ENCODE measurements at places on chromosomes 3 and 15.

GRCh38 chr3:8709801-8710507, 23.6 kb upstream of the CAV3 start:
- DNase-seq: no peak

DNA sequence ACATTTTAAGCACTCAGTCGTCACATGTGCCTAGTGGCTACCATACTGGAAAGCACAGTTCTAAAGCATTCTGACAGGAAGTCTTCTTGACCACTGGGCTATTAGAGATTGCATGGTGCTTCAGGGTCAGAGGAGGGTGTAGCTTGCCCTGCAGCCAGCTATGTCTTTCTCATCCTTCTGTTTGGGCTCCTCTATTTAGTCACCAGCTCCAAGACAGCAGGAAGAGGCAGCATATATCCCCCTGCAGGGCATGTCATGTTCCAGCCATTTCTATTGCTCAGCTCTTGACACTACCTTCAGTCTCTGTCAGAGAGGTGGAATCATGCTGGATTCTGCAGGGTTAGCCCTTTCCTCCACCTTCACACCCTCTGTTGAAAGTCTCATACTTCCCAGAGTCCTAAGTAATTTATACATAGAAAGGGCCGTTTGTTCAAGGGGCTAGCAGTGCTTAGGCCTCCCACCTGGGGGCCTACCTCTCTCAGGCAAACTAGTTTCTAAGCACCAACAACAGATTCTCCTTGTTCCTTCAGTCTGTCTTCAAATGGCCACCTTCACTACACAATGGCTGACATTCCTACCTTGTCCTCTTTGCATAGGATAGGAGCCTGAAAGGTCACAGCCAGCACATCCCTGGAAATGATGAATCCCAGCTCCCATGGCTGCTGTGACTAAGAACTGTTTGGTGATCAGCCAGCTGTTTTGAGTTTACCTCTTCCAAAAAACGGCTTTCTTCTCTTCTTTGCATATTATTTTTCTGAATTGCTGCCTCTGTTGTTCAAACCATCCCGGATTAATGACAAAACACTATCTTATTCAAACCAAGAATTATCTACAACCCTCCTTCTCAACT, 115.7 kb upstream of the BFSP2 start:
- DNase-seq: no peak

GRCh38 chr3:67704322-67704721, 49.9 kb upstream of the SUCLG2 start:
- DNase-seq: peak; percentile 4

DNA sequence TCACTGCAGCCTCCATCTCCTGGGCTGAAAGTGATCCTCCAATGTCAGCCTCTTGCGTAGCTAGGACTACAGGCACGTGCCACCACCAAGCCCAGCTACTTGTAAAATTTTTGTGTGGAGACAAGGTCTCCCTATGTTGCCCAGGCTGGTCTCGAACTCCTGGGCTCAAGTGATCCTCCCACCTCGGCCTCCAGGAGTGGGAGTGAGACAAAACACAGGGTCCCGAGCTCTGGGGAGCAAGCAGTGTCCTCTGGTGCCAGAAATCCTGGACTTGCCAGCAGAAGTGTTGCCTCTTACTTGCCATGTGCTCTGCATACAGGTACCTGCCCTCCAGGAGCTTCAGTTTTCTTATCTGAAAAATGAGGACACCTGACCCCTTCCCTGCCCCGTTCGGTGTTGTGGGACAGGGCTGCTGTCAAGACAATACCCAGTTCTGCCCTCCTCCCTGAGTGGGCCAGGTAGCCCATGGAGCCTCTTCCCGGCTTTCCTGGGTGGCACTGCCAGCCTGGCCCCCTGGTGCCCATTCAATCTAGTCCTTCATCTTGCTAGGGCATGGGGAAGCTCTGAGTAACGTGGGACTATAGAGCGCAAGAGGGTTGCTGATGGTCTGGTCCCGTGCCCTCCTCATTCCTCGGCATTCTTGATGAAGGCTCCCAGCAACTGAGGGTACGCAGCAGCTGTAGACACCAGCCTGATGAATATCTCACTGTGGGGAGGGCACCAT, 164.6 kb downstream of the GOLGA6L4 start:
- DNase-seq: no peak

GRCh38 chr3:142484912-142485435, 37.1 kb upstream of the XRN1 start:
- DNase-seq: no peak

GRCh38 chr15:40959331-40960141, 6.3 kb downstream of the CHAC1 start:
- no peak for DNase-seq

DNA sequence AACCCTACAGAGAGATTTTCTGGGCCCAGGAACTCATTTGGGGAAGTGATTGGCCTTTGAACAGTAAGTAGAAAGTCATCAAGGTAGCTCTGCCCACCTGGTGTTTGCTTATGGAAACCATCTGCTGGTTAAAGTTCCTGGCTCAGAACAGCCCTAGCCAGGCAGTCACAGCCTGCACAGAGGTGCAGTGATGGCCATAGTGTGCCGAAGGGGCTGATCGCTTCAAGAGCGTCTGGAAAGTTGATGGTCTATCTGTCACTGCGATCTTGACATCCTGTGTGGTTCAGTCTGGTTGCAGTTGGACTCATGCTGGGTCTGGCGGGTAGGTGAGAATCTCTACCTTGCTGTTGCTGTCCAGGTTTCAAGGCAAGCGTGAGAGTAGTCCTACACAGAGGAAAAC, 151.6 kb downstream of the SLCO3A1 start:
- no peak for DNase-seq

- DNase-seq: no peak
Observed at GRCh38 chr15:50823281-50823680, 57.8 kb upstream of the SPPL2A start.

GRCh38 chr3:171177056-171177455, 150.5 kb upstream of the SLC2A2 start:
- DNase-seq: no peak

GRCh38 chr3:185313693-185314246, 49.2 kb upstream of the MAP3K13 start:
- no peak for DNase-seq

GRCh38 chr3:65348398-65348995, 660.7 kb upstream of the ADAMTS9 start:
- no peak for DNase-seq

- no peak for DNase-seq
Observed at GRCh38 chr15:90087454-90088154, 14.7 kb downstream of the IDH2 start.

DNA sequence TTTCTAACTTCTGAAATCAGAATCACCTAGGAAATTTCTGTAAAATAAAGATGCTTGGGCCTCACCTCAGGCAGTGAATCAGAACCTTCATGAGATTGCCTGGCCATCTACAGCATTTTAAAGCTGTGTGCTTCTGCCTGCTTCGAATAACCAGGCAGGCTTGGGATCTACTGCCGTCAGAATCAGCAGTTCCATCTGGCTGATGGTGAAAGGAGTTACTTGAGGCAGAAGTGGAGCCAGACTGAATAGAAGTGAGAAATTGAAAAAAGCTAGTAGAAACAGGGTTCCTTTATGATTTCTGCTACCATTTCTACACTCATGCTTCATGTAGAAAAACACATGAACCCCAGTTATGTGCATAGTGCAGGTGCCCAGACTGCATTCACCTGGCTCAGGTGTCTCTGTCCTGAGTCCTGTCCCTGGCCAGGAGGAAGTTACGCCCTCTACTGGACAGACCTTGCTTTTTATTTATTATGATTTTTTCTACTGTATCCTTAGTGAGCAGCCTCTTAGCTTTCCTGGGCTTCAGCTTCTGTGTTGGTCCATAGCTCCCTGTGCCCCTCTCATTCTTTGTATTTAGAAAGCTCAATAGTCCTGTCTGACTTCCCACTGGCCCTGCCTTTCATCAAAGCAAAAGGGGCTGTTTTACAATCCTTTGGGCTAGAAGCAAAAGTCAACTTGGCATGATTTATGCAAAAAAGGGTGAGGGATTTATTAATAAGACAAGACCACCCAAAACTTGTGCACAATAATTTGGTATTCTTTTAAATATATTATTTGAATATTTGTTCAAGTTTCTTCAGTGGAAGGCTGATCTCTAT, 200.8 kb upstream of the GOLGA6L4 start:
- DNase-seq: no peak

GRCh38 chr3:26558257-26558656, 64.3 kb upstream of the LRRC3B start:
- DNase-seq: no peak

- DNase-seq: no peak
Observed at GRCh38 chr15:69692342-69692741, 239.7 kb downstream of the RPLP1 start.

GRCh38 chr3:100941041-100941440, 52.2 kb downstream of the ABI3BP start:
- DNase-seq: no peak

- no peak for DNase-seq
Observed at GRCh38 chr3:66998904-66999235, 763 bp downstream of the KBTBD8 start.

GRCh38 chr3:169699070-169699469, 35.6 kb upstream of the MECOM start:
- DNase-seq: no peak

DNA sequence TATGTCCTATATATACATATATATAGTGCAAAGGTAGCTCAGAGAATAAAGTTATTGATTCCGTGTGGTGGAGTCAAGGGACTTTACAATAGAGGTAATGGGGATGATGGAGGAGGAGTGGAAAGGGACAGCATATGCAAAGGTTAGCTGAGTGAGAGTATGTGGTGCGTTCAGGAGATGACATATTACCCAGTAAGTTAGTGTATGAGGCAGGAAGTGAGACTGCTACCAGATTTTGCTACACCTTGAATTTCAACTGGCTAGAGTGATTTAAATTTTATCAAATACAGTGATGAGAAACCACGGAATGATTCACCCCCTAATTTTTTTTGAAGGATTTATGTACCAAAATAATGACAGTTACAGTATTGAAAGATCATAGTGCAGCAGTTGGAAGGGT, 2.8 kb downstream of the ACTL6A start:
- no peak for DNase-seq

DNA sequence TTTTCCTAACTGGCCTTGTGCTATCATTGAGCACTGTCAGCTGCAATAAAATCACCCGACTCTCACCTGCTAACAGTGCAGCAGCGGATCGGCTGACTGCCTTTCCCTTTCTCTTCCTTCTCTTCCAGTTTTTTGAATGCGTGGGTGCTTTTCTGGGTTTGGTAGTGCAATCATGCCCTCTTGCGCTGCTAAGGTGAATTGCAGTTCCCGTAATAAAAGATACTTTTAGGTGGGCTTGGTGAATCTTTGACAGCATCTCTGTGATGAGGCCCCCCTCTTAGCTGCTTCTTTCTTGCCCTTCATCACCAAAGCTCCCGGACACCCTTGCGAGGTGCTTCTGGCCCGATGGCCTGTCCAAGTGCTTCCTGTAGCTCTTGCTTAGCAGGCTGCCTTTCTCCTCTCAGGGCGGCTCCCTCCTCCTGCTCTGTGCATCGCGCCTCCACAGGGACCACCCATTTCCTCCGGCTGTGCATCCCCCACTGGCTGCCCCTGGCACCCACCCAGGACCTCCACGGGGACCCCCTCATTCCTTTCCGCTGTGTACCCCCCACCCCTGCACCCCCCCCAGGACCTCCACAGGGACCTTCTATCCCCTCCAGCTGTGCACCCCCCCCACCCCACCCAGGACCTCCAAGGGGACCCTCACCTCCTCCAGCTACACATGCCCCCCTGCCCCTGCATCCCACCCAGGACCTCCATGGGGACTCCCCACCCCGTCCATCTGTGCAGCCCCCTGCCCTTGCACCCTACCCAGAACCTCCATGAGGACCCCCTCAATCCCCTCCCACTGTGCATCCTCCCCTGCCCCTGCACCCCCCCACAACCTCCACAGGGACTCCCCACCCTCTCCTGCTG, 50.8 kb upstream of the RPL32 start:
- no peak for DNase-seq

DNA sequence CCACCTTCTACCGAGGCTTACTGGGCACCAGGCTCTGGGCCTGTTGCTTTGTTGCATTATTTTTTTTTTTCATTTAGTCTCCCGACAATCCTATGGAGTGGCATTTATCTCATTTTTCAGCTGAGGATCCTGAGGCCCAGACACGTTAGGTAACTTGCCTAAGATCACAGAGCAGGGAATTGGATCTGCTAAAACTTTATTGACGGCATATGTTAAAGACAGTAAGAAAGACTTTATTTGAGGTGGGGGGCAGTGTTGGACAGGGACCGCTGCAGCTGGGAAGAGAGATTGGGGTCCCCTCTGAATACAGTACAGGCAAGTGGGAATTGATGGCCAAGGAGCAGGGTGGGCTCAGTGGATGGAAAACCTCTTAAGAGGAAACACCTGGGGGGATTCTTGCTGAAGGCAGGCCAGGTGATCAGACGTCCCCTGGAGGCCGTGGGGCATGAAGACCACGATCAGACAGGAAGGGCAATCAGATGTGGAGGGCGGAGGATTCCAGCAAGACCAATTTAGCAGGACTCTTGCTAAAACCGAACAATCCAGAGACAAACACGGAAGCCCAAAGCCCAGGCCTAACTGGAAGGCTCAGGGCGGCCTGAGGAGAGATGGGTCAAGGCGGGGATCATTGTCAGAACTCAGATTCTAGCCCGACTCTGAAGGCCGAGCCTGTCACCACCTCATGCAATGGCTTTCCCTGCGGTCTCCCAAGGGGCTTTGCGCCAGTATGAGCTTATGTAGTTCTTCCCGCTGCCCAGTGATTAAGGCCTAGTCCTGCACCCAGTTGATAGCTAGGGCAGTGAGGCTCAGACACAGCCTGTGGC, 53.7 kb downstream of the RGMA start:
- DNase-seq: no peak

DNA sequence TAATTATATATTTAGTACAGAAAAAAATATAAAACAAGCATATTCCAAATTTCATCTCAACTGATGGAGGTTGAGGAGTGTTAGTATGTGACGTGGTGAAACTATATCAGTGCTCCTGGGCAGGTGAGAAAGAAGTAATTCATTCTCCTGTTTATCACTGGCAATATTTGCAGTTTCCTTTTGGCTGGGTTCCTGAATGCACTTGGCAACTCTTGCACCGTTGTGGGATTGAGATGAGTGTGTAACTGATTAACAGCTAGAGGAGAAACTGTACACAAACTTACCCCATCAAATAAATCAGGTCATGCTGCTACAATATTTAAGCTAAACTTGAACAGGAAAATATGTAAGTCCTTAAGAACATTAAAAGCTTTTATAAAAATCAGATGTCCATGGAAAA, 2.1 kb upstream of the ATP13A4 start:
- DNase-seq: no peak

DNA sequence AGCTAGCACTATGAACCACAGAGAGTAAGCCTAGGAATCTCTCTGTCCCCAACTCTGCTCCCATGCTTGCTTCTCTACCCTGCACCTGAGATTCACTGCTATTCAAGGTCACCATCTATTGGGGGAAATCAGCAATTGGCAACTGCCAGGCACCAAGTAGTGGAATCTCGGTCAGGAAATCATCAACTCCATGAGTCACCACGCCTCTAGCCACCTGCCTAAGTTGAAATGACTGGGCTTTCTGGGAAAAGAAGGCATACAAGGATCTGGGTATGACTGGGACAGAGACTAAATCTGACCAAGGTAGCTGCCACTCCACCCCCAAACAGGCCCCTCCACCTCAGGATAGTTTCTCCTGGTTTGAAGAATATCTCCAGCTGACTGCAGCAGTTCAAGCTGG, 464.1 kb upstream of the CBLB start:
- DNase-seq: no peak

Data from CD4-positive, alpha-beta T cell treated with Interferon gamma for 1 hour (primary cell).